ENCODE measurements at places on chromosomes 6 and 20.

DNA sequence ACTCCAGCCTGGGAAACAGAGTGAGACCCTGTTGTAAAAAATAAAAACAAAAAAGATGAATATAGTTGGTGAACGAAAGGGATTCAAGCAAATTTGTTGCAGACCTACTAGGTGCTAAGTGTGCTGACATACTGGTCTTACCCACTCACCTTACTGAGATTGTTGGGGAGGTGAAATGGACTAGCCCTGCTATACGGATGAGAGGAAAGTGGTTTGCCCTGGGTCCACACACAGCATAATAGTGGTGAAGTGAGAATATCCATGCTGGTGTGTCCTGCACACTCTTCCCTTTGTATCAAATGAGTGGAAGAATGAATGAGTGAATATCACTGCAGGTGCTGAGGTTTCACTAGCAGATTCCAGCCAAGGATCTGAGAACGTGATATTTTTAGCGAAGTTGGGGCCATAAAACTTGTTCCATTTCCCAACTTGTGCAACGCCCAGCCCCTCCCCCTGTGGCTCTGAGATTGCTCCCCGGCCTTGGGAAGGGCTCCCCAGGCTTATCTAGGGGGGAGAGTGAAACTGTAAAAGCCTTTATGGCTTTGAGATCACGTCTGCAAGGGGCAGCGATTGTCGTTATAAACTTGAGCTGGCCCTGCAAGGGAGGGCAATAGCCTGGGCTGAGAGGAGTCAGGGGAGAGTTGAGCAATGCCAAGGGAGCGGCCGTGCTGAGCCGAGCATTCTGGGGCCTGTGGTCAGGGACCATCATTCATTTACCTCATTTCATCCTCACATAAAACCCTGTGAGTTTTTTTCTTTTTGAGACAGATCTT is 33.2 kb upstream of the TTPAL start:
- no peak for DNase-seq

DNA sequence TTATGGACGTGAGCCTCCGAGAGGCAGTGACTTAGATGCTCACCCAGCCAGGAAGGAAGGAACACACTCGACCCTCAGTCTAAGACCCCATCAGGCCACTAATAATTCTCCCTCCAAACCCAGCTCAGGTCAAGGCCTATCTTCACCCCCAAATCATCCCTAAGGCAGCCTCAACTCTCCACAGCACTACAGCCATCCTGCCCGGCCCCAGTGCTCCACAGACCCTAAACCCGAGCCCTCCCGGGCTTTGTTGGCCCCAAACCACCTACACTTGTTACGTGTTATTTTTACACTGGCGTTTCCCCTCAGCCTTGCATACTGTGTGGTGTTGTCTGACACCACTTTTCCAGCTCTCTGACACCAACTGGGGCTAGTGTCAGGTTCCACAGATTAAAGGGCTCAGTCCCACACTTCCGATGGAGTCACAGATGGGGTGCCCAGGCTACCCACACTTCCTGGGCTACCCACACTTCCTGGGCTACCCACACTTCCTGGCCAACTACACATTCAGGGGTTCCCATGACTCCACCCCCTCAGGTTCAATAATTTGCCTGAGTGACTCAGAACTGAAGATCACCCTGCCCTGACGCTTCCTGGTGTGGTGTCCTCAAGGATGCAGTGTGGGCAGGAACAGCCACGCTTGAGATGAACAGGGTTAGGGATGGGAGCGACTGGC is 25.3 kb downstream of the RBCK1 start:
- peak; percentile 79 for DNase-seq

- DNase-seq: no peak
Measured at GRCh38 chr6:169782966-169783365, 31.5 kb downstream of the ERMARD start.

DNA sequence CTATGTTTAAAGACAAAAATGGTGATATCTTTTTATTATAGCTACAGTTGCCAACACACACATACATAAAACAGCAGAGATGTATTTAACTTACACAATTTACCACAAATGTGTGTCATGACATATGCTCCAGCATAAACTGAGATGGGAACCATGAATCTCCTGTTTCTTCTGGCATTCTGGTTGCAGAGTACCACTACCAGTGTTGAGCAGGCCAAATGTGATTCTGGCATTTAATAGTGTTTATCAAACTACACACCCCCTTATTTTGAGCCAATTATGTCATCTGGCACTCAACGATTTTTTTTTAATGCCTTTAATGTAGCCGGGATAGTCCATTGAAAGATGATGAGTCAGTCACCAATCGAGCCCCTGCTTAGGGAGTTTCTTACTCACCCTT is 59.0 kb upstream of the TPD52L1 start:
- DNase-seq: no peak

DNA sequence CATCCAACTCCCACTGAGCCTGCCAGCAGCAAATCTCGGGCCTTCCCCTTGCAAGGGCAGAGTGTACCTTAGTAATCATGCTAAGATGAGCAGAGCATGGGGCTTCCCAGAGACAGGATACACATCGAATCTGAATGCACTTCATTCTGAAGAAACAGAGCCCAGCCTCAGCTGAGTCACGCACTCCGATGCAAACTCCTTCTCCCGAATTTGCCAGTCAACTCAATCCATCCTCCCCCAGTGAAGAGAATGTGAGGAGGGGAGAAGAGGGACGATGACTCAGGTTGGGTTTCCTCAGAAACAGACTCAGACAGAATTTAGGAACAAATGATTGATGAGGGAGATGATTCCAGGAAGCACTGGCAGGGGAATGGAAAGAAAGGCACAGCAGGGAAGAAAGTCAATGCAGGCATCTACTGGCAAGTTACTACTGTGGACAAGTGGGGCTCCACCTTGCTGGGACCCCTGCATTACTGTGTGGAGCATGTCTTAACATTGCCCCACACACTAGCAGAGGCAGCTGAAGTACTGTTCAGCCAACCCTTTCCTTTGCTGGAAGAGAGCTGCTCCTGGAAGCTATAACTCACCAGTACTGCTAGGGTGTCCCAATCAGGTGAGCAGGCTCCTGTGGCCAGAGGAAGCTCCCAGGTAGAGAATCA is 251.6 kb downstream of the ADGB start:
- no peak for DNase-seq

DNA sequence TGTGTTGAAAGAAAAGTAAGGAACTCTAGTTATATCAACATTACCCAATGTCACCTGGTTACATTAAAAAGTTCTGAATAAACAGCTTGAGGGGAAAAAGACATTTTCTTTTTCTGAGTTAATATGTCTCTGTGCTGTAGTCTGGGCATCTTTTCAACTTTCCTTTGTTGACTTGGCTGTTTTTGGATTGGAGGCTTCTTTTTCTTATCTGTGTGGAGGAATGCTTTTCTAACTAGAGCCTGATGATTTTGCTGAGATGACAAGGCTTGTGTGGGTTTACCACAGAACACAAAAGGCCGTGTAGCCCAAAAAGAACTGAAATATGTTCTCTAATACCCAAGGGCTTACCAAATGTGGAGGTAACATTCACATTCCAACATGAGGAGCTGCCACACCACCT is 161.8 kb downstream of the KCNQ5 start:
- DNase-seq: no peak

GRCh38 chr6:11552442-11552841 is 14.9 kb downstream of the TMEM170B start:
- no peak for DNase-seq

DNA sequence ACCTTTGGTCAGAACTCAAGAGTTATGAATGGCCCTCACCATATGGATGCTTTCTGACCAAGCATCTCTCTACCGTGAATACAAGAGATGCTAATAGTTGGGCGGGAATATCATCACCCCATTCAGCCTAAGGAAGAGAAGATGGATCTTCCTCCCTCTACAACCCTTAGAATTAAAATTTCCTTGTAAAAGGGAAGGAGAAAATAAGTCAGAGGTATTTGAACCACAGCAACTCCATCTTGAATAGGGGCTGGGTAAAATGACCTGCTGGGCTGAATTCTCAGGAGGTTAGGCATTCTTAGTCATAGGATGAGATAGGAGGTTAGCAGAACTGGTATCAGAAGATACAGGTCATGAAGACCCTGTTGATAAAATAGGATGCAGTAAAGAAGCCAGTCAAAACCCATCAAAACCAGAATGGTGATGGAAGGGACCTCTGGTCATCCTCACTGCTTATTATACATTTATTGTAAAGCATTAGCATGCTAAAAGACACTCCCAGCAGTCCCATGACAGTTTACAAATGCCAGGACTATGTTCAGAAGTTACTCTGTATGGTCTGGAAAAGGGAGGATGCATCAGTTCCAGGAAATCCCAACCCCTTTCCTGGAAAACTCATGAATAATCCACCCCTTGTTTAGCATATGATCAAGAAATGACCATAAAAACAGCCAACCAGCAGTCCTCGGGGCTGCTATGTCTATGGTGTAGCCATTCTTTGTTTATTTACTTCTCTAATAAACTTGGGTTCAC is 101.2 kb downstream of the DTNBP1 start:
- DNase-seq: no peak

DNA sequence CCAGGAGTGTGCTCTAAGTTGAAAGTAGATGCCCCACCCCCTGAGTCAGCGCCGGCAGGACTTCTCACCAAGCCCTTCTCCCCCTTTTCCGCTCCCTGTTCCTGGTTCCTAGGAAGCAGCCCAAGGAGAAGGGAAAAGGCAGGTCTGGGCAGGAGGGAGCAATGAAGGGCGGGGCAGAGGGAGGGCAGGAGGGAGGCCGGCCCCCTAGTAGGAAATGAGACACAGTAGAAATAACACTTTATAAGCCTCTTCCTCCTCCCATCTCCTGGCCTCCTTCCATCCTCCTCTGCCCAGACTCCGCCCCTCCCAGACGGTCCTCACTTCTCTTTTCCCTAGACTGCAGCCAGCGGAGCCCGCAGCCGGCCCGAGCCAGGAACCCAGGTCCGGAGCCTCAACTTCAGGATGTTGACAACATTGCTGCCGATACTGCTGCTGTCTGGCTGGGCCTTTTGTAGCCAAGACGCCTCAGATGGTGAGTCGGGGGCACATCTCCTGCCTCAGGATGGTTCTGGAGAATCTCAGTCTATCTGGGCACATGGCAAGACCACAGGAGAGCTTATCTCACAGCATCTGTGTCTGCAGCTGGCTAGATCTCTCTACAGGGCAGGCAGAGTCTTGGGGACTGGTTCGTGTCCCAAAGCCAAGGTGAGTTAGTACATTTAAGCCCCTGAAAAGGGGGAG is at the start of gene PROCR:
Gene PROCR, plus strand, starts transcription at position 320 of the 681 bp plus-strand sequence. Its CDS starts 83 bp downstream, at position 403.
- DNase-seq: no peak

DNA sequence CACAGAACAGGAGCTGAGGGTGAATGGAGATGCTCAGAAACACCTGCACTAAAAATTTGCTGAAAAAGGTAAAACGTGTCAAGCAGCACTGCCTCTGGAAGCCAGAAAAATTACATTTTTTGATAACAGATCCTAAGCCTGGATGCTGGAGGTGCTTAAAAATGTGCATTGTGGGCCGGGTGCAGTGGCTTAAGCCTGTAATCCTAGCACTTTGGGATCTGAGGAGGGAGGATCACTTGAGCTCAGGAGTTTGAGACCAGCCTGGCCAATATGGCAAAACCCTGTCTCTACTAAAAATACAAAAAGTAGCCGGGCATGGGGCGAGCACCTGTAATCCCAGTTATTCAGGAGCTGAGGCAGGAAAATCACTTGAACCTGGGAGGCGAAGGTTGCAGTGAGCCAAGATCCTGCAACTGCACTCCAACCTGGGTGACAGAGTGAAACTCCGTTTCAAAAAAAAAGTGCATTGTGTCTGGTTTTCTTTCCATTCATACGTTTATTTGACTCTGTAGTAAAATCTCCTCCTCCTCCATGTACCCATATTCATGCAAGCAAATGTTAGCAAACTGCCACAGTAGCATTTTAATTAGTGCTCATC is 587 bp upstream of the BTN3A1 start:
- DNase-seq: no peak

- DNase-seq: no peak
Measured at GRCh38 chr6:145116591-145117178, 618.6 kb downstream of the EPM2A start.

- DNase-seq: no peak
Measured at GRCh38 chr6:901696-902460, 208.9 kb upstream of the EXOC2 start.

Data from GM12891 (cell line).